ENCODE measurements at places on chromosomes 5 and 9.

DNA sequence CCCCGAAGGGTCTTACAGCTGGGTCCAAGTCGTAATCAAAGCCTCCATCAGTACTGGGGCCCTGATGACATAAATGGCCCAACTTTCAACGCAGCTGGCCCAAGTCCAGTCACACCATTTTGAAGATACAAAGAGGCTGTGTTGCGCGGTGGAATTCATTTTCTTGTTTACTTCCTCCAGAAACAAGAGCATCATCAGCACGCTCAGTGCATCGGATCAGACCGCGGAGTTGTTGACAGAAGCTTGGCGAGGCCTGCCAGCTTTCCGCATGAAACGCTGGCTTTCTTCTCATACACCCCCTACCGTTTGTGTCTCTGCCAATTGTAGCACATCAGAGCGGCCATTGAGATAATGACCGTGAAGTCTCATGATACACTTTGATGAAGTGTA lies 101.7 kb upstream of the SPATA31D4 start:
- DNase-seq: no peak

GRCh38 chr5:136046246-136046645 lies 17.5 kb downstream of the TGFBI start:
- no peak for DNase-seq

- DNase-seq: no peak
Observed at GRCh38 chr5:997001-997474, 11.6 kb upstream of the NKD2 start.

DNA sequence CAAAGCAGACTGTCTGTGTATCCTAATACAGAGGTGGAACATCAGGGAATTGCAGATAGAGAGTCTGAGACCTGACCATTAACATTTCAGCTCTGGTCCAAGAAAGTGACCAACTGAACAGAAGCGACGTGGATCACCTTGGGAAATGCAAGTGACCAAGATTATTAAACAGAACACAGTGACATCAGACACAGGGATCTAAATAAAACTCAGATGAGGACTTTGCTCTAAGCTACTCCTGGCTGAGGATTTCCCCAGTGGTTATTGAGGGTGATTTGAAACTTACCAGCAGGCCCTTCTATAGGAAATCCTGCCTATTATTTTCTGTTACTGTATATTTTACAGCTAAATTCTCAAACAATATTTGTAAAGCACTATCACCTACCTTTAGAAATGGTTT lies 436.0 kb downstream of the TMEM38B start:
- DNase-seq: no peak

DNA sequence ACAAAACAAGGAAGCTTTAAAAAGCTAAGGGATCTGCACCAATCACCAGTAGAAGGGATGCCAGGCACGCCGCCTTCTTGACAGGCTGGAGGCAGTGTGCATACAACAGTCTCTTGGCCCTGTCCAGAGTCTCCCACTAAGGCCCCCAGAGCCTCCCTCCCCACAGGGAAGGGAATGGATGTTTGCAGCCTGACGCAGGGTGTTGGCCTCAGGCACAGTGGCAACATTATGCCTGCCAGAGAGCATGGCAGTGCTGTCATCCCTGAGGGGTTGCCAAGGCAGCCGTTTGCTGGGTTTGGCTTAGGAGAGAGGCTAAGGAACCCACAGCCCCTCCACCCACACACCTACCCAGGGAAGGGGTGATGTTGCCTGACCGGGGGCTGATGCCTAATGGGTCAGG lies 4.8 kb downstream of the HBEGF start:
- DNase-seq: no peak

- DNase-seq: no peak
Observed at GRCh38 chr9:137143459-137143858, 4.5 kb downstream of the GRIN1 start.

DNA sequence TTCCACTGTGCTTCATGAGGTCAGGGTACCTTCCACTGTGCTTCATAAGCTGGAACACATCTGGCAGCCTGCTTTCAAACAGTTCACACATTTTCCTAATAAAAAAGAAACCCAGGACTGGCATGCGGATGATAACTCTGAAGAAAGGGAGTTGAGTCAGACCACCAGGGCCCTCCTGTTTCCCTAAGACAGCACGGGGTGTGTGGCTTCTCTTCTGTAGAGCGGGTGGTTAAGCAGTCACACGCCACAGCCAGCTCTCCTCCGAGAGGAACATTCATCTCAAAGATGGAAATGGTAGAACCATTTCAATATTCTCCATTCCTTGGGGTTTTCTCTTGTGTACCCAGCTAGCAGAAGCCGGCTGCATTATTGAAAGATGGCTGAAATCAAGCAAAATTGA lies 128.1 kb upstream of the LMX1B start:
- no peak for DNase-seq

- no peak for DNase-seq
Observed at GRCh38 chr9:109316207-109316640, 4.6 kb downstream of the EPB41L4B start.
